ENCODE measurements at places on chromosomes 4 and X. TPM values are rescaled to one million over a fixed set of nuclear protein-coding genes. Genes with fewer than 3 reads are reported as not detected.

ARMCX2 gene
- 39.5 TPM for total RNA-seq

CABS1 gene
- not detected for total RNA-seq

LIMCH1 gene
- 53.1 TPM for total RNA-seq

GPR119 gene
- total RNA-seq = not detected

CYTL1 gene
- 101 TPM for total RNA-seq

TCEAL1 gene
- total RNA-seq = 20.6 TPM

TLR10 gene
- total RNA-seq = not detected

PARM1 gene
- 0.33 TPM for total RNA-seq

CLRN2 gene
- not detected for total RNA-seq

IL13RA1 gene
- 61.4 TPM for total RNA-seq

TLR1 gene
- 4.6 TPM for total RNA-seq

IL13RA2 gene
- 0.19 TPM for total RNA-seq

TCEAL5 gene
- not detected for total RNA-seq

PHF8 gene
- 23.8 TPM for total RNA-seq

MAP7D2 gene
- 0.38 TPM for total RNA-seq

SLC26A1 gene
- 0.19 TPM for total RNA-seq

AFF2 gene
- total RNA-seq = under 0.01 TPM

PPARGC1A gene
- under 0.01 TPM for total RNA-seq

ARHGAP36 gene
- total RNA-seq = 0.10 TPM

DMP1 gene
- not detected for total RNA-seq

CFAP299 gene
- total RNA-seq = not detected

XK gene
- total RNA-seq = 0.10 TPM

DHRSX gene
- 32.5 TPM for total RNA-seq

PKD2 gene
- 26.5 TPM for total RNA-seq

PDCL2 gene
- total RNA-seq = not detected

PNMA3 gene
- not detected for total RNA-seq

DCAF4L1 gene
- 0.19 TPM for total RNA-seq

CCNG2 gene
- 20.6 TPM for total RNA-seq

STARD8 gene
- total RNA-seq = 9.3 TPM

EGF gene
- under 0.01 TPM for total RNA-seq

DDX53 gene
- total RNA-seq = not detected

DMRTC1B gene
- total RNA-seq = not detected

USP53 gene
- total RNA-seq = 22.9 TPM

BMP3 gene
- not detected for total RNA-seq

GPM6B gene
- total RNA-seq = 0.33 TPM

ZMAT1 gene
- 2.4 TPM for total RNA-seq

GLRB gene
- 4.2 TPM for total RNA-seq

RP2 gene
- total RNA-seq = 24.8 TPM

USP17L10 gene
- total RNA-seq = not detected

RASSF6 gene
- not detected for total RNA-seq

SPANXN3 gene
- total RNA-seq = not detected

CXCL11 gene
- total RNA-seq = 3.9 TPM

TECRL gene
- not detected for total RNA-seq

AWAT2 gene
- under 0.01 TPM for total RNA-seq

IGBP1 gene
- 64.1 TPM for total RNA-seq

TMPRSS11A gene
- not detected for total RNA-seq

MAGEA12 gene
- total RNA-seq = not detected

KCNIP4 gene
- not detected for total RNA-seq

Measured in vein endothelial cell (primary cell).